Neural crest cell (in vitro differentiated cells): ENCODE measurements at places on chromosomes 6 and 20. TPM values are rescaled to one million over a fixed set of nuclear protein-coding genes. Genes with fewer than 3 reads are reported as not detected.
A peak's percentile ranks its signal among the peaks of the same experiment; 100 is the strongest.

RAB44 gene
- total RNA-seq: not detected in 2 replicates

SLC44A4 gene
- total RNA-seq: 0.32 and 0.84 TPM in 2 replicates

SNPH gene
- 3.0 and 3.3 TPM in 2 replicates for total RNA-seq

MAP3K5 gene
- 0.09 TPM in 2 replicates for total RNA-seq

EYA4 gene
- 0.86 and 1.6 TPM in 2 replicates for total RNA-seq

ZNF334 gene
- 21.0 and 21.4 TPM in 2 replicates for total RNA-seq

SLC13A3 gene
- 6.1 and 6.7 TPM in 2 replicates for total RNA-seq

TRIM15 gene
- not detected in 2 replicates for total RNA-seq

OLIG3 gene
- 0.14 and 0.63 TPM in 2 replicates for total RNA-seq

LBP gene
- not detected in 2 replicates for total RNA-seq

GRCh38 chr6:104281370-104281769, 578.3 kb downstream of the HACE1 start:
- H3K36me3 ChIP-seq: no peaks in the 10 kb centered on the region
- H3K27me3 ChIP-seq: no peaks in the 10 kb centered on the region
- H3K4me1 ChIP-seq: no peaks in the 10 kb centered on the region
- H3K4me3 ChIP-seq: no peak overlapping the region
- no peak overlapping the region for H3K27ac ChIP-seq
- no peak for DNase-seq

DNA sequence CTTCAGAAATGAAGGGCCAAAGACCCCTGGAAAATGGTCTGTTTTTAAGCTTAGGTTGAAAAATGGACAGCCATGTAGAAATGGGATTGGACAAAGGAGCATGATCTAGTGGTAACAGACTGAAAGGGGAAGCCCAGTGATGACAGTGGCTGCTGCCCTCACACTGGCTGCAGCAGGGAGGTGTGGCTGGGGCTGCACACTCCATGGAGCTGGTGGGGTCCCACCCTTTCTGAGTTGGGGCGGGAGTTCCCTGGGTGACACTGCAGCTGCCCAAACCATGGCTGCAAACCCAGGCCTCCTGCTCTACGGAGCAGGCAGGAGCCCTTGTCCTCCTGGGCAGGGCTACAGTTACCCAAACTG, 8.5 kb upstream of the PACSIN1 start:
- H3K27ac ChIP-seq: no peak overlapping the region
- DNase-seq: no peak
- H3K36me3 ChIP-seq: no peaks in the 10 kb centered on the region
- no peak overlapping the region for H3K4me3 ChIP-seq

DNA sequence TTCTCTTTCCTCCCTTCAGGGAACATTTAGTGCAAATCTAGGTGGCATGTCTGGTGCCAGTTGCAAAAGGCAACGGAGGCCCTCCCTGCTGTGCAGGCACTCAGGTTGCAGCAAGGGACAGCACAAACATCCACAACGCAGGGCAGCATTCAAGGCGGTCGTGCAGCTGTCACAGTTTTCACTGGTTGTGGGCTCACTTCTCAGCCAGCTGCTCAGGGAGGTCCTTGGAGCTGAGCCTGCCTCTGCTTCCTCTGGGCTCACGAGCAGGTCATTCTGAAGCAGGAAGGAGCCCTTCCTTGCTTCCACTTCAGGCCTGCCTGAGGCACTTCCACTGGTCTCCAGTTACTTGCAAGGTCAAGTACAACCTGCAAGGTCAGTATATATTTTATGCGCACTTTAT, 3.8 kb upstream of the NPEPL1 start:
- no peak overlapping the region for H3K27ac ChIP-seq
- peaks cover 12% of the 10 kb centered on the region for H3K36me3 ChIP-seq
- DNase-seq: no peak
- no peaks in the 10 kb centered on the region for H3K27me3 ChIP-seq

- no peak overlapping the region for H3K27ac ChIP-seq
- peaks cover 5% of the 10 kb centered on the region for H3K36me3 ChIP-seq
- peak; percentile 10 for DNase-seq
- H3K4me3 ChIP-seq: peak overlapping the region; percentile 92
- peaks cover 35% of the 10 kb centered on the region for H3K27me3 ChIP-seq
- peaks cover 20% of the 10 kb centered on the region for H3K4me1 ChIP-seq
Observed at GRCh38 chr6:137867685-137868509, 838 bp downstream of the TNFAIP3 start.

GRCh38 chr20:53898556-53898931, 171.8 kb downstream of the BCAS1 start:
- no peaks in the 10 kb centered on the region for H3K36me3 ChIP-seq
- H3K27ac ChIP-seq: no peak overlapping the region
- DNase-seq: no peak
- no peak overlapping the region for H3K4me3 ChIP-seq
- H3K27me3 ChIP-seq: no peaks in the 10 kb centered on the region

GRCh38 chr6:112269979-112270566, 15.7 kb upstream of the LAMA4 start:
- H3K4me1 ChIP-seq: peaks cover 6% of the 10 kb centered on the region
- H3K4me3 ChIP-seq: no peak overlapping the region
- no peak overlapping the region for H3K27ac ChIP-seq
- H3K27me3 ChIP-seq: no peaks in the 10 kb centered on the region
- no peak for DNase-seq

- H3K27ac ChIP-seq: no peak overlapping the region
- no peak overlapping the region for H3K4me3 ChIP-seq
- H3K36me3 ChIP-seq: no peaks in the 10 kb centered on the region
- H3K27me3 ChIP-seq: peaks cover 69% of the 10 kb centered on the region
- peaks cover 18% of the 10 kb centered on the region for H3K4me1 ChIP-seq
- no peak for DNase-seq
Observed at GRCh38 chr6:55176958-55177357, 2.6 kb downstream of the HCRTR2 start.

DNA sequence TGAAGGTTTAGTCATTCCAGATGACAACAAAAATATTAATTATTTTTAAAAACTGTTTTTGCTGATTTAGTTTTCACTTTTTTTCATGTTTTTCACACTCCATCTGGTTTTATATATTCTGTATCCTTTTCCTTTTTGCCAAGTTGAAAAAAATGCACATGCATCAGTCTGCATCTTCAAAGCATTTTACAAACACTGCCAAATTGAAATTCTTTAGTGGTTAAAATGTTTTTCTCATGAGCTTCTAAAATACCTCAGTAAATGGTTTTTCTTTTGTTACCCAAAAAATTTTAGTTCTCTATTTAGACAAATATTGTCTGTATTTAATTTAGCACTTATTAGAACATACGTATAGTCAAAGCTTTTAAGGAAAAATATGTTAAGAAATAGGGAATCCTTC, 386.9 kb upstream of the HSF2 start:
- no peaks in the 10 kb centered on the region for H3K27me3 ChIP-seq
- H3K27ac ChIP-seq: no peak overlapping the region
- H3K36me3 ChIP-seq: no peaks in the 10 kb centered on the region
- H3K4me3 ChIP-seq: no peak overlapping the region
- DNase-seq: no peak

GRCh38 chr20:61082720-61083119, 169.3 kb upstream of the CDH4 start:
- H3K27me3 ChIP-seq: peaks cover 39% of the 10 kb centered on the region
- H3K36me3 ChIP-seq: no peaks in the 10 kb centered on the region
- no peak for DNase-seq
- no peaks in the 10 kb centered on the region for H3K4me1 ChIP-seq
- H3K4me3 ChIP-seq: no peak overlapping the region
- H3K27ac ChIP-seq: no peak overlapping the region

- H3K36me3 ChIP-seq: no peaks in the 10 kb centered on the region
- H3K27ac ChIP-seq: no peak overlapping the region
- no peaks in the 10 kb centered on the region for H3K4me1 ChIP-seq
- H3K4me3 ChIP-seq: no peak overlapping the region
- H3K27me3 ChIP-seq: peaks cover 5% of the 10 kb centered on the region
Observed at GRCh38 chr6:41689171-41690008, 46.0 kb downstream of the TFEB start.

- DNase-seq: no peak
- no peaks in the 10 kb centered on the region for H3K36me3 ChIP-seq
- no peaks in the 10 kb centered on the region for H3K4me1 ChIP-seq
- H3K27ac ChIP-seq: no peak overlapping the region
- no peaks in the 10 kb centered on the region for H3K27me3 ChIP-seq
- no peak overlapping the region for H3K4me3 ChIP-seq
Observed at GRCh38 chr6:158737710-158738615, 81.2 kb downstream of the EZR start.

GRCh38 chr6:5606546-5606945, 345.2 kb downstream of the FARS2 start:
- H3K36me3 ChIP-seq: peaks cover 5% of the 10 kb centered on the region
- no peaks in the 10 kb centered on the region for H3K27me3 ChIP-seq
- H3K4me1 ChIP-seq: peaks cover 4% of the 10 kb centered on the region
- no peak overlapping the region for H3K4me3 ChIP-seq
- no peak for DNase-seq

- peaks cover 33% of the 10 kb centered on the region for H3K4me1 ChIP-seq
- no peak overlapping the region for H3K27ac ChIP-seq
- no peak overlapping the region for H3K4me3 ChIP-seq
- no peak for DNase-seq
Observed at GRCh38 chr6:11160199-11160598, 48.7 kb upstream of the ERVFRD-1 start.

- H3K4me3 ChIP-seq: no peak overlapping the region
- H3K27me3 ChIP-seq: no peaks in the 10 kb centered on the region
- no peak for DNase-seq
- no peak overlapping the region for H3K27ac ChIP-seq
Observed at GRCh38 chr20:44010162-44010704, 95.6 kb downstream of the TOX2 start.

GRCh38 chr6:159430323-159430722, 261.1 kb downstream of the FNDC1 start:
- no peak for DNase-seq
- no peak overlapping the region for H3K4me3 ChIP-seq
- no peak overlapping the region for H3K27ac ChIP-seq
- H3K4me1 ChIP-seq: no peaks in the 10 kb centered on the region

- DNase-seq: no peak
- H3K4me1 ChIP-seq: peaks cover 8% of the 10 kb centered on the region
- no peak overlapping the region for H3K4me3 ChIP-seq
Observed at GRCh38 chr6:129267028-129267427, 384.1 kb downstream of the LAMA2 start.

DNA sequence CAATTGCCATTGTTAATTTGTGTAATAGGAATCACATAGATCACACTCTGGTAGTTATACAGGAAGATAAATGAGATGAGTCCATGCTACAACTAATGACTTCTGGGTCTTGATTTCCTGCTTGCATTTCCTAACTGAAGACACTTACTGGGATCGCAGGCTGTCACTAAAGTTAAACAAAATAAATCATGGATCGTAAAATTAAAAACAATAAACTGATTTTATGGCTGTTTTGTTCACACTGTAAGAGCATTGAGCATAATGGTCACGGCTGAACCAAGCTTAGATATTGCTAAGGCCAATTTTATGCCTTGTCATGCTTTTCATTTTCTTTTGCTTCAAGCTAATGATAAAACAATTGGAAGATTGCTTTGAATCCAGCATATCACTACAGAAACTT, 332.5 kb upstream of the CITED2 start:
- no peak overlapping the region for H3K4me3 ChIP-seq
- no peak for DNase-seq
- H3K36me3 ChIP-seq: no peaks in the 10 kb centered on the region
- peaks cover 22% of the 10 kb centered on the region for H3K4me1 ChIP-seq
- no peak overlapping the region for H3K27ac ChIP-seq
